ENCODE measurements at places on chromosomes 11 and 22. TPM values are rescaled to one million over a fixed set of nuclear protein-coding genes. Genes with fewer than 3 reads are reported as not detected.
A peak's percentile ranks its signal among the peaks of the same experiment; 100 is the strongest.

DEUP1 gene
- total RNA-seq, result not detected

SF1 gene
- total RNA-seq, result 182 TPM

TCP11L1 gene
- 5.4 TPM for total RNA-seq

- peak; percentile 90 for DNase-seq
Observed at GRCh38 chr11:77073328-77074001, 6.7 kb downstream of the CAPN5 start.

DNA sequence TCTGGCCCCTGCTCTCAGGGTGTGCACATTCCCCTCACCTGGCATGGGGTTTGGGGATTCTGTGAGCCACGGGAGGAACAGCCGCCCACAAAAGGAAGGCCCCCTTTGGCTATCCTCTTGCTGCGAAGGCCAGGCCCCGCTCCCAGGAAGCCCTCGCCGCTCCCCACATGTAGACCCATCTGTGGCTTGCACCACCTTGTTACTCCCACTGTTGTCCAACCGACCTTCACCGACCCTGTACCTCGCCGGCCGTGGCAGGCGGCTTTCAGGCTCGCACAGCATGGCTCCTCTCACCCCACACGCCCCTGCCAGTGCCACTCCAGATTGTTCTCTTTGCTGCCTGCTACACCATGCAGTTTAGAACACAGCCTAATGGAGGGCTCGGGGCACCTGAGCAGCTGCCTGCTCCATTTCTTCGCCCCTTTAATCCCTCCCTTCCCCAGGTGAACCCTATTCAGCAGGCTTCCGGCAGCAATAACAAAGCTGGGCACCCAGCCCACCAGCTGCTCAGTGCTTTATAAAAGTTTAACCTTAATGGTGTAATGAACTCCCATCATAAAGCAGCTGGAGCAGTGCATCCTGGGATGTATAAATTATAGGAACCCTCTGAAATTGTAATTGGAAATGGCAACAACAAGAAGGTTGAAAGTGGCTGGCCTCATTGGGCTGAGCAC, 10.7 kb downstream of the DAGLA start:
- DNase-seq, result no peak

RAB36 gene
- 0.35 TPM for total RNA-seq

Measured in Right ventricle myocardium superior (tissue), 1 donor.